B cell (primary cell): ENCODE measurements at places on chromosomes 11 and 22. TPM values are rescaled to one million over a fixed set of nuclear protein-coding genes. Genes with fewer than 3 reads are reported as not detected.

The ZP1 gene
- polyA plus RNA-seq, result 0.06 TPM in 1 of 2 replicates, not detected in the other

The EXPH5 gene
- 0.12 and 0.23 TPM in 2 replicates for polyA plus RNA-seq

The MS4A1 gene
- 5,160 and 6,008 TPM in 2 replicates for polyA plus RNA-seq

The CTSF gene
- polyA plus RNA-seq, result 14.6 and 16.6 TPM in 2 replicates

The PACS1 gene
- polyA plus RNA-seq, result 121 and 131 TPM in 2 replicates

The CCDC116 gene
- polyA plus RNA-seq, result 0.29 and 0.55 TPM in 2 replicates

The MUC6 gene
- not detected in 2 replicates for polyA plus RNA-seq

The MN1 gene
- polyA plus RNA-seq, result 0.12 and 0.17 TPM in 2 replicates

The GPR152 gene
- 0.24 TPM in 1 of 2 replicates, not detected in the other for polyA plus RNA-seq

The CSKMT gene
- 21.3 and 39.0 TPM in 2 replicates for polyA plus RNA-seq

- DNase-seq, result no peak
Measured at GRCh38 chr11:47127213-47127612, 49.5 kb downstream of the ARFGAP2 start.

- peak; percentile 64 for DNase-seq
Measured at GRCh38 chr22:31477329-31477728, 12.3 kb downstream of the EIF4ENIF1 start.

DNA sequence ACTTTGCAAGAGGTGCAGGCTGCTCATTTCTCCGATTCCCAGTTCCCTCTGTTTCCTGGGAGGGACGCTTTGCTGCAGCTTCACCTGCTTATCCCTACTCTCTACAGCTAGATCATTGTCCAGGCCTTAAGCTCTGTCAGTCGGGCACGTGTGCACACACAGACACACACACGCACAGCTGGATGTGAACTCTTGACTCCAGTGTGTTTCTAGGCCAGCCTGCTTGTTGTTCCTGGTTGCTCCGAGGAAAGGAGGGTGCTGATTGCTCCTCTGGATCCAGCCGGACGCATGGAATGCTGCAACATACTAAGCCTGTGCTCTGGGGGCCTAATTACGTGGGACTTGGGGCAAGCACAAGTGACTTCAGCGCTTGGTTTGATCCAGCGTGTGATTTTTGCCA, 19.7 kb downstream of the ZNRF3 start:
- DNase-seq, result no peak

- DNase-seq, result no peak
Measured at GRCh38 chr11:12629601-12630313, 44.5 kb upstream of the TEAD1 start.

GRCh38 chr11:69531071-69531716, 49.7 kb downstream of the LINC01488 start:
- no peak for DNase-seq

DNA sequence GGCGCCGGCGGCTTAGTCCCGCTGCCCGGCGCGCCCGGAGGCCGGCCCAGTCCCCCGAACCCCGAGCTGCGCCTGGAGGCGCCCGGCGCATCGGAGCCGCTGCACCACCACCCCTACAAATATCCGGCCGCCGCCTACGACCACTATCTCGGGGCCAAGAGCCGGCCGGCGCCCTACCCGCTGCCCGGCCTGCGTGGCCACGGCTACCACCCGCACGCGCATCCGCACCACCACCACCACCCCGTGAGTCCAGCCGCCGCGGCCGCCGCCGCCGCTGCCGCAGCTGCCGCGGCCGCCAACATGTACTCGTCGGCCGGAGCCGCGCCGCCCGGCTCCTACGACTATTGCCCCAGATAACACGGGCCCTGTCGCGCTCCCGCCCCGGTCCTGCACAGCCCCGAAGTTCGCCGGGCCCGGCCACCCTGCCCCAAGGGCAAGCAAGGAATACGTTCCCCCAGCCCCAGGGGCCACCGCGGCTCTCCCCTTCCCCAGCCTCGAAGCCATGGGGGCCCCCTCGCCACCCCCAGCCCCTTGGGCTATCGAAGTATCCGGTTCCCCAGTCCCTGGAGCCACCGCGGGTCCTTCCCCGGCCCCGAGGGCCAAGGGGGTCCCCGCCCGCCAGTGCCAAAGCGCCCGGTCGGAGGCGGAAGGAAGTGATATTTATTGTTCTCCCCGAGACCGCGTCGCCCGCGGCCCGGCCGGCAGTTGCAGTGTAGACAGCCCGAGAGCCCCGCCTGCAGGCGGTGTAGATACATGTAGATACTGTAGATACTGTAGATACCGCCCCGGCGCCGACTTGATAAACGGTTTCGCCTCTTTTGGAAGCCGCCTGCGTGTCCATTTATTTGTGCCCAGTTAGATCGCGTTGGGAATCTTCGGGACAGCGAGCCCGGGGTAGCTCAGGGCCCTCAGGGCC, 6.2 kb downstream of the TBX1 start:
- DNase-seq, result peak; percentile 69

- no peak for DNase-seq
Measured at GRCh38 chr11:109432105-109432504, 10.1 kb downstream of the C11orf87 start.

DNA sequence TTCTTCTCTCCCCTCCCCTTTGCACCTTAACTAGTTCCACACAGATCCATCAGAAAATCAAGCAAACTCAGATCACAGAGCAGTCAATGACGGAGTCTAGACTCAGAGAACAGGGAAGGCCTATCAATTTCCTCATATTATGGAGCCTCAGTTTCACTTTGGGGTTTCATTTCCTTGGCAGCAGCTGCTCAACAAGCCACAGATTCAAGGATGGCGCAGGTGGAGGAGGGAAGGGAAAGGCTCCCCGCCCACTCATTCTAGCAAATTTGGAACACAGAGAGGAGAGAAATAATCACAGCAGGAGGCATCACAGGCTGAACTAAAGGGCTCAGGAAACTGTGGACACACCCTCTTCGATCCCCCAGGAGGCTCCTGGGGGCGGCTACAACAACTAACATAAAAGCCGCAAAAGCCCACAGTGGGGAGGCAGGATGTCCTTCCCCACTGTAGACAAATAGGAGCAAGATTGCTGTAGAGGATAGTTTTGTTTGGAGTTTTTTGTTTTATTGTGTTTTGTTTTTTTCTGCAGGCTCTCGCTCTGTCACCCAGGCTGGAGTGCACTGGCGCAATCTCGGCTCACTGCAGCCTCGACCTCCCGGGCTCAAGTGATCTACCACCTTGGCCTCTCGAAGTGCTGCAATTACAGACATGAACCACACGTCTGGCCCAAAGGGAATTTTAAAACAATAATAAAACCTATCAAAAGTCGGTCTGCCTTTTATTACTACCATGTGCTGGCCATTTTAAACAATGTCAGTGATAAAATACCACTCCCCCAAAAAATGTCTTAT, 3.4 kb downstream of the PLAAT3 start:
- no peak for DNase-seq

DNA sequence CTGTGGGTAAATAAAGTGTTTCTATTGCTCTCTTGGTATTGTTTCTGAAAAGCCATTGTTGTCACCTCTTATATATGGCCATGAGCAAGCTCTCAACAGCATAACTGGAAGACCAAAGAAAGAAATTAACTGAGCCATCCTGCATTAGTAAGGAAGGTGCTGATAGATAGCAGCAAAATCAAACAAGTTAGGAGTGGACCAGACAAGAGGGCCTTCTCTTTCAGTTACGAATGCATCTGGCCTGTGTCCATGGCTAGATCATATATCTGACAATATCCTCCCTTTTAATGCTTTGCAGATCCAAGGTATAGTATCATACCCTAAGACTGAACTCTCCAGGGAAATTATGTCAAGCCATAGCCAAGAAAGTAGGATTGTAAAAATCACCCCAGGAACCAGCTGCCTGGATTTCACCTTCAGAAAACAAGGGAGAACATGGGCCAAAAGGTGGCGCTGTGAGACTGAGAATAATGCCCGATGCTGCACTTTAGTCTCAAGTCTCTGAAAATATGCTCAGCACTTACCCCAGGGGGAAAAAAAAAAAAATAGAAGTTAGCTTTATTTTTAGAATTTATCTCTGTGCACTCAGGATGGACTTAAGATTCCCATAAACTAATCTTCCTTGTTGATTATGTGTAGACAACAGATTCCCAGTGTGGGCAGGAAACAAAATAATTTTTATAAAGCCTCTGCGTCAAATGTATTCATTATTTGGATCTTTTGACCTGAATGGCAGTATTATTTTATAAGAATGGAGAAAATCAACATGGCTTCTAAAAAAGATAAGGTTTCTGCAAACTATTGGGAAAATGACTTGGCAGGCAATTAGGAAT, 415.1 kb downstream of the ETS1 start:
- peak; percentile 86 for DNase-seq

DNA sequence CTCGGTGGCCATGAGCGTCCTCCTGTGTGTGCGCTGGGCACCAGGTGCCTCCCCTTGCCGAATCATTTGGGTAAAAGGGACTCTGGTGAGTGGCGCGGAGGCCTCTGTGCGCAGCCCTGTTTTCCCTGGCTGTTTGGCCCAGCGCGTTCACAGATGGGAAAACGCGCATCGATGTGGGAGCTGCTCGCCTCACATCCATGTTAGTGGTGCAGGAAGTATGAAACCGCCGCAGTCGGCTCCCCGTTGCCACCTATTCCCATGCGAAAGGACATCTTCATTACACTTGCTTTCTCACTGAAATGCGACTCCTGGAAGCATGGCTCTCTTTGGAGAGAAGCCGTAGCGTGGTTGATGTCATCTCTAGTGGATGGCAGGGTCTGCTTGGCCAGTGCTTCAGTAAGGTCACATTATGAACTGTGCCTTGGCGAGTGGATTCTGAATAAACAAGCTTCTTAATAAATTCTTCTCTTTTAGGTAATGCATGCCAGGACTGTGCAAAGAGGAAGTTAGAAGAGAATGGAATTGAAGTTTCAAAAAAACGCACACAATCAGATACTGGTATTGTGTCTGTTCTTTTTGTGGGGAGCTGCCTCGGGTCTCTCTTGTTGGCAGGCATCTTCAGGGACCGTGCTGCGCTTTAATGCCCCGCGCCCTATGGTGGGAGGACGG, 26.3 kb downstream of the FAM118A start:
- no peak for DNase-seq

GRCh38 chr22:46352276-46352675, 16.8 kb downstream of the TRMU start:
- DNase-seq, result no peak

DNA sequence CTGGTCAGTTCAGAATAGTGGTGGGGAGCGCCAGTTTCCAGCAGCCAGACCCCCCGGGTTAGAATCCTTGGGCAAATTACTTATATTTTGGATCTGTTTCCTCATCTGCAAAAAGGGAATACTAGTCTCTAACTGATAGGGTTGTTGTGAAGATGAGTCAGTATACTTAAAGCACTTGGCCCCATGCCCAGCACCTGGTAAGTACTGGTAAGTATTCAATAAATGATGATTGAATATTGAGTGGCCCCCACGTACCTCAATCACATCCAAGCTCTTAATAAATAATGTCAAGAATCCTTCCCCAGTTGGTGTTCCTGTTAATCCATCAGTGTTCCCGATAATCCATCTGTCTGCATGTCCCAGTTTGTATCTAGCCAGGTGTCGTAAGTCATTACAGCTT, 12.1 kb downstream of the ACP2 start:
- no peak for DNase-seq

GRCh38 chr11:94241896-94242295, 62.5 kb upstream of the IZUMO1R start:
- no peak for DNase-seq

GRCh38 chr11:10607462-10608132, 39.1 kb upstream of the LYVE1 start:
- DNase-seq, result peak; percentile 43

GRCh38 chr22:30425616-30426387, at the start of gene MTFP1:
MTFP1 (plus strand) TSS chr22:30425768; CDS start chr22:30425880, 112 bp downstream.
- DNase-seq, result peak; percentile 67

DNA sequence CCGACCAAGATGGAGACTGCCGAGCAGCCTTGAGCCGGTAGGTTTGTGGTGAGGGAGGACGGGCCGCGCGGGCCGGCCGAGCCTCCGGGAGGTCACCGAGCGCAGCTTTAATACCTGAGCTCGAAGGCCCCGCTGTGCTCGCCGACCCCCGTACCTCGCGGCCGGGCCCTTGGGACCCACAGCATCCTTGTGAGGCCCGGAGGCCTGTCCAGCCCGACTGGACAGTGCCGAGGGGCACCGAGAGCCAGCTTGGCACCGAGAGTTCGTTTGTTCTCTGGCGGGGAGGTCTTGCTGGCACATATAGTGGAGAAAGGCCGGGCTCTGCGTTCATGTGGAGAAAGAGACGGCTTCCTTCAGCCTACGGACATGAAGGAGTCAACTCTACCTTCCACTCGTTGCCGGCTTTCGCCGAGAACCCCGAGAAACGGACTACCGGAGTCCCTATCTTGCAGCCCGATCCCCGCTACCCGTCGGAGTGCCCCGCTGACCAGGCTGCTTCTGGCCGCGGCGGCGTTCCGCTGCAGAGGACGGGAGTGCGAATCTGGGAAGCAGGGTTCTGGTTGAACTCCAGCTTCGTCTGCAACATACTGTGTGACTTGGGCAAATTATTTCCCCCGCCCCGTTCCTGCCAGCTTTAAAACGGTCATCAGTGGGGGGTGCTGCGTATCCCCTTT, 349 bp downstream of the TSSC4 start:
- DNase-seq, result no peak

DNA sequence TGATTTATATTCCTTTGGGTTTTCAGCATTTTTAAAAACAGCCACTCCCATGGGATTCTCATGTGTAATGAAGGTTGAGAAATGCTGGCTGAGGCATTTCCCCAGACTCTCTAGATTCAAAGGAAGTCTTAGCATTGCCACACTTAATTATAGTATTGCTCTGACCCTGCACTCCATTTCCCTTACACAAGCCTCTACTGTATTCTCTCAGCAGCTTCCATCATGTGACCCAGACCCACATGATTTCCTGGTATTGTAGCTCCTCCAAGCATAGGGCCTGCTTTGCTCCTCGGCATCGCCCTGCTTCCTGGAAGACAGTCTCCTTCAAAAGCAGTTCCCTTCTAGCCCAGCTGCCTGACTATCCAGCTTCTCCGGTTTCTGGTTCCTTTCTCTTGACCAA, 261.5 kb downstream of the LARGE1 start:
- no peak for DNase-seq

DNA sequence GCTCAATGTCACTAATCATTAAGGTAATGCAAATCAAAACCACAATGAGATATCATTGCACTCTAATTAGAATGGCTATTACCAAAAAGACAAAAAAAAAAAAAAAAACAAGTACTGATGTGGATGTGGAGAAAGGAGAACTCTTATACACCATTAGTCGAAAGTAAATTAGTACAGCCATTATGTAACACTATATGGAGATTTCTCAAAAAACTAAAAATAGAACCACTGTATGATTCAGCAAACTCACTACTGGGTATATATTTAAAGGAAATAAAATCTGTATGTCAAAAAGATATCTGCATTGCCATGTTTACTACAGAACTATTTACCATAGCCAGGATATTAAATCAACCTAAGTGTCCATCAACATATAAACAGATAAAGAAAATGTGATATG, 265.4 kb upstream of the ARHGAP20 start:
- DNase-seq, result no peak

GRCh38 chr11:72740562-72741428, 11.4 kb downstream of the ARAP1 start:
- no peak for DNase-seq

- no peak for DNase-seq
Measured at GRCh38 chr11:70886676-70887541, 365.5 kb downstream of the SHANK2 start.

GRCh38 chr11:122984186-122985011, 2.8 kb upstream of the BSX start:
- peak; percentile 27 for DNase-seq
